ENCODE measurements at places on chromosomes 6 and 20. TPM values are rescaled to one million over a fixed set of nuclear protein-coding genes. Genes with fewer than 3 reads are reported as not detected.

DNA sequence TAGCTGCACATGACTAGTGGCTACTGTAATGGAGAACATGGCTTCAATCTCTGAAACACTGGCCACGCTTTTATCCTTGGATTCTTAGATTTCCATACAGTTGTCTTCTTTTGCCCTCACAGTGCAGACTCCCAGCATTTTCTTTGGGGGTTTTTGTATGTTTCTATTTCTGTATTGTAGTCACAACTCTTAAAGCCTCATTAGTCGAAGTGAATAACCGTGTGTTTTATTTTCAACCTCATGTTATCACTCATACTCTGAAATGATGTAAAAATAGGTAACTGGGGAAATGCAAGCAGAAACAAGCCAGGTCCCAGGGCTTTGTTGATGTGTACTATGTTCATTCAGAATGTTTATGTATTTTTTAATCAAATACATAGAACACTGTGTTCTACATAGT, 162.9 kb downstream of the JARID2 start:
- H3K4me3 ChIP-seq, result no peak overlapping the region
- H3K4me1 ChIP-seq, result peaks cover 12% of the 10 kb centered on the region
- H3K27ac ChIP-seq, result no peak overlapping the region
- no peaks in the 10 kb centered on the region for H3K27me3 ChIP-seq
- peaks cover 35% of the 10 kb centered on the region for H3K36me3 ChIP-seq
- no peak for DNase-seq

- DNase-seq, result peak; percentile 82
- no peak overlapping the region for H3K27ac ChIP-seq
- no peaks in the 10 kb centered on the region for H3K36me3 ChIP-seq
- no peaks in the 10 kb centered on the region for H3K4me1 ChIP-seq
- H3K4me3 ChIP-seq, result no peak overlapping the region
- H3K27me3 ChIP-seq, result no peaks in the 10 kb centered on the region
Measured at GRCh38 chr6:52839124-52840055, 1.2 kb downstream of the GSTA5 start.

GRCh38 chr20:49543071-49543857, 24.7 kb downstream of the PTGIS start:
- H3K36me3 ChIP-seq, result peaks cover 57% of the 10 kb centered on the region
- DNase-seq, result no peak
- H3K27me3 ChIP-seq, result no peaks in the 10 kb centered on the region
- no peaks in the 10 kb centered on the region for H3K4me1 ChIP-seq

DNA sequence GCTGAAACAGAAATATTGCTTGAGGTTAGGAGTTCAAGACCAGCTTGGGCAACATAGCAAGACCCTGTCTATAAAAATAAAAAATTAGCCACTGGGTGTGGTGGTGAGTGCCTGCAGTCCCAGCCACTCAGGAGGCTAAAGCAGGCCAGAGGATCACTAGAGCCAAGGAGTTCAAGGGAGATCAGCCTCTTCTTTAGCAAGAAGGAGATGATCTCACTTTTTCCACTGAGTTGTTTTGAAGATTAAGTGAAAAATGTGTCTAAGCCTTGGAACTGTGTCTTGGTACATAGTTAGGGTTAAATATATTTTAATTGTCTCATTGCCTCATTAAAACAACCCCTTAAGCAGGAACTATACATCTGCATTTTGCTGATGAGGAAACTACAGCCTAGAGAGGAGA, 279.0 kb upstream of the ZFP64 start:
- no peak for DNase-seq
- H3K36me3 ChIP-seq, result no peaks in the 10 kb centered on the region
- no peaks in the 10 kb centered on the region for H3K4me1 ChIP-seq
- no peak overlapping the region for H3K27ac ChIP-seq

GRCh38 chr6:147653631-147654030, 145.1 kb downstream of the SAMD5 start:
- H3K27ac ChIP-seq, result no peak overlapping the region
- DNase-seq, result no peak
- no peak overlapping the region for H3K4me3 ChIP-seq
- H3K4me1 ChIP-seq, result no peaks in the 10 kb centered on the region
- H3K27me3 ChIP-seq, result no peaks in the 10 kb centered on the region

DNA sequence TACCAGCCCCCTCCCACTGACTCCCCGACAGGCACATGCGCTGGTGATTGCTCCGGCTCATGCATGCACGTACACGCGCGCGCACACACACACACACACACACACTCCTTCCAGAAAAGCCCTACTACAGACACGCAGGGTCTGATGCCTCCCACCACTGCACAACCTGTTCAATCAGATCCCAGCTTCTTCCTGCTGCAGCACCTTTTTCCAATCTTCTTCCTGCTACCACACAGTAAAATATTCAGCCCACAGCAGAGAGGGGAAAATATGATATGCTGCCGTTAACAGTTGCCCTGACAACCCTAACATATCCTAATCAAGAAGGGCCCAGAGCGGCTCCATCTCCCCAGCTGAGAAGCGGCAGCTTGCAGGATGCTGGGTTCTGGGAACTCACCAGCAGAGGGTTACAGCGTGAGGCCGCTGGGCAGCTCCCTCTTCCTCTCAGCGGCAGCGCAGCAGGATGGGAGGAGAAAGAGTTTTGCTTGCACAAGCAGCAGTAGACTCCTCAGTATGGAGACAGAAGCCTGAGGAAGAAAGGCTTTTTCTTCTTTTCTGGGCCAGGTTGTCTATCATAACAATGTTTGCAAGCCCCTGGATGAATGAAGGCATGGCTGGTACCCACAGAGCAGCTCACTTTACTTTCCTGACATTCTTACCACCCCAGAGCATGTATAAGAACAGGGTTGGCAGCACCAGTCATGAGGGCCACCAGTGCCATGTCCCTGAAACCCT, 23.9 kb downstream of the MAP7 start:
- H3K4me1 ChIP-seq, result peaks cover 20% of the 10 kb centered on the region
- peaks cover 2% of the 10 kb centered on the region for H3K36me3 ChIP-seq
- no peaks in the 10 kb centered on the region for H3K27me3 ChIP-seq
- DNase-seq, result peak; percentile 84
- no peak overlapping the region for H3K27ac ChIP-seq
- H3K4me3 ChIP-seq, result peak overlapping the region; percentile 7

GRCh38 chr6:166687879-166688205, 60.8 kb upstream of the RPS6KA2 start:
- no peaks in the 10 kb centered on the region for H3K36me3 ChIP-seq
- peak; percentile 74 for DNase-seq
- H3K4me1 ChIP-seq, result no peaks in the 10 kb centered on the region
- no peaks in the 10 kb centered on the region for H3K27me3 ChIP-seq
- no peak overlapping the region for H3K4me3 ChIP-seq
- H3K27ac ChIP-seq, result no peak overlapping the region

GRCh38 chr20:49938173-49939163, 2.3 kb downstream of the RNF114 start:
- no peak overlapping the region for H3K27ac ChIP-seq
- H3K4me1 ChIP-seq, result peaks cover 4% of the 10 kb centered on the region
- peak overlapping the region; percentile 95 for H3K4me3 ChIP-seq
- peaks cover 36% of the 10 kb centered on the region for H3K36me3 ChIP-seq
- DNase-seq, result no peak

DNA sequence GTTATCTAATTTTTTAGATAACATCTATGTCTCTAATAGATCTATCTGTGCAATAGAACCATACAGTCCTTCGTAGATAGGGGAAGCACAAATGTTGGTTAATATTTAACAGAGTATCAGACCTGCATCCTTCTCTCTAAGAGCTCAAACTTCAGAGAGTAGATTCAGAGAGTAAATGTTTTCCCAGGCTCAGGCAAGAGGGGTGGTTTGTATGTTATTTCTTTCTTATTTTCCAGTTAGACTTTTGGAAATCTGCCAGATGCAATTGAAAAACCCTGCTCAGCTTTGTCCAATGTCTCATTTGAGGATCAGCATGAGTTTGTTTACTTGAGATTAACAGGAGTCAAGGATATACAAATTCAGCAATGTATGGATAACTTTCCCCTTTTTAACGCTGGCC, 361.9 kb downstream of the BCKDHB start:
- no peak overlapping the region for H3K4me3 ChIP-seq
- H3K27me3 ChIP-seq, result no peaks in the 10 kb centered on the region
- no peaks in the 10 kb centered on the region for H3K36me3 ChIP-seq
- H3K4me1 ChIP-seq, result no peaks in the 10 kb centered on the region
- DNase-seq, result no peak

- peaks cover 50% of the 10 kb centered on the region for H3K36me3 ChIP-seq
- no peaks in the 10 kb centered on the region for H3K27me3 ChIP-seq
- no peak overlapping the region for H3K27ac ChIP-seq
- H3K4me1 ChIP-seq, result no peaks in the 10 kb centered on the region
- H3K4me3 ChIP-seq, result no peak overlapping the region
- DNase-seq, result no peak
Measured at GRCh38 chr20:5980720-5981538, 30.5 kb downstream of the MCM8 start.

GRCh38 chr6:51218181-51218580, 399.5 kb downstream of the TFAP2B start:
- H3K27me3 ChIP-seq, result no peaks in the 10 kb centered on the region
- H3K4me3 ChIP-seq, result no peak overlapping the region
- H3K27ac ChIP-seq, result no peak overlapping the region
- H3K36me3 ChIP-seq, result no peaks in the 10 kb centered on the region
- no peak for DNase-seq

DNA sequence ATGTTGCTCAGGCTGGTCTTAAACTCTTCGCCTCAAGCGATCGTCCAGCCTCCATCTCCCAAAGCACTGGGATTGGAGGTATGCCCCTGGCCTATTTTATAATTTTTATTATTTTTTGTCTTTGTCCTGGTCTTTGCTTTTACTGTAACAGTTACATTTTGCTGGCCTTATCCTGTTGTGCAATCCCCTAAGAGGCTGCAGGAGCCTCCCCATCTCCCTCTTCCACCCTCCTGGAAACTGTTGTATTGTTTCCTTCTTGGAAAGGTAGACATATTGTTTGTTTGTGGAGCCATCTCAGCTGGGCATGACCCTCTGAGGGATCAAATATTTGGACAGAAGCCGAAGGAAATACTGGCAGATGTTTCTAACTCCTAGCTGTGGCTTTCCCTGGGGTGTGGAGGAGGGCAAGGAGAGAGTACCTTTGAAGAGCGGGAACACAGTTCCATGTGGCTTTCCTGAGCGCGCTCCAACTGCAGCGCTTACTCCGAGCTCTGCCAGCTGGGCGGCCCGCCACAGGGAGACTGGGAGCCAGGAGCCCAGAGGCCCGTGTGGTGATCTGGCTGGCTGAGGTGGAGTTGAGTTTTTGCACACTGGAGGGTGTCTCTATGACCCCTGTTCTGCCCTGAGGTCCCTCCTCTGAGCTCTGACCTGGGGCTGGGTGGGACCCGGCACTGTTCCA, 4.9 kb downstream of the MAPK13 start:
- H3K27ac ChIP-seq, result no peak overlapping the region
- no peak overlapping the region for H3K4me3 ChIP-seq
- no peaks in the 10 kb centered on the region for H3K27me3 ChIP-seq

DNA sequence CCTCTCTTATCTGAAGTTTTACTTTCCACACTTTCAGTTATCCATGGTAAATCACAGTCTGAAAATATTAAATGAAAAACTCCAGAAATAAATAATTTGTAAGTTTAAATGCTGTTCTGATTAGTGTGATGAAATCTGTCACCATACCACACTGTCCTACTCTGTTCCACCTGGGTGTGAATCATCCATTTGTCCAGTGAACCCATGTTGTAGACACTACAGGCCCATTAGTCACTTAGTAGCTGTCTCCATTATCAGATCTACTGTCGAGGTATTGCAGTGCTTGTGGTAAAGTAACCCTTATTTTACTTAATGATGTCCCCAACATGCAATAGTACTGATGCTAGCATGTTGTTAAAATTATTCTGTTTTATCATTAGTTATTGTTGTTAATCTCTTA, 29.2 kb upstream of the MMS22L start:
- H3K4me3 ChIP-seq, result no peak overlapping the region
- H3K27ac ChIP-seq, result no peak overlapping the region
- H3K27me3 ChIP-seq, result no peaks in the 10 kb centered on the region
- no peaks in the 10 kb centered on the region for H3K36me3 ChIP-seq
- H3K4me1 ChIP-seq, result no peaks in the 10 kb centered on the region
- no peak for DNase-seq

DNA sequence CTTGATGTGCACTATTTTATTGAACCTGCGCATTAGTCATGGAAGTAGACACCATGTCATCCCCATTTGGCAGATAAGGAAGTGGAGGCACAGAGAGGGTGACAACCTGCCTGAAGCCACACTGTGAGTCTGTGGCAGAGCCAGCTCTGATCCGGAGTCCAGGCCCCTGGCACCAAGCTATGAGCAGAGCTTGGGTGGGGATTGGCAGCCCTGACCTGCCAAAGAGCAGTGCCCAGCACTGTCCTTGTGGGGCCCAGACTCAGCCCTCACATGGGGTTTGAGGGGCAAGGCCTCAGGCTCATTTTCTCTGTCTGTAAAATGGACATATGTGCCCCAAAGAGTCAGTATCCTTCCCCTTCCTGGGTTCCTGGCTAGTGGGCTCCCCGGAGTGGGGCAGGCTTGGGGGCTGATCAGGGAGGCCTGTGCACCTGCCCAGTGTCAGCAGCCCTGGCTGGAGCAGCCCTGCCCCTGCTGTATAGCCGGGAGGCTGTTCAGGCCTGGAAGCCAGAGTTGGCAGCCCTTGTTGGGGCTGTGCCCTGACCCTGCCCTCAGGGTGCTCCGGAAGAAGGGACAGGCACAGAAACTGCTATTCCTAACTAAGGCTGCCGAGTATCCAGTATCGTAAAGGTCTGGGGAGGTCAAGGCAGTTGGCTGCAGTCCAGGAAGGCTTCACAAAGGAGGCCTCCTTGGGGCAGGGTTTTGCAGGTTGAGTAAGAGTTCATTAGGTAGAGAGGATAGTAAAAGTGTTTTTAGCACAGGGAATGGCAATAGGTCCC, 38.7 kb downstream of the TGM2 start:
- no peak overlapping the region for H3K27ac ChIP-seq
- H3K27me3 ChIP-seq, result no peaks in the 10 kb centered on the region
- H3K4me1 ChIP-seq, result no peaks in the 10 kb centered on the region
- H3K4me3 ChIP-seq, result no peak overlapping the region
- peak; percentile 17 for DNase-seq
- H3K36me3 ChIP-seq, result no peaks in the 10 kb centered on the region

DNA sequence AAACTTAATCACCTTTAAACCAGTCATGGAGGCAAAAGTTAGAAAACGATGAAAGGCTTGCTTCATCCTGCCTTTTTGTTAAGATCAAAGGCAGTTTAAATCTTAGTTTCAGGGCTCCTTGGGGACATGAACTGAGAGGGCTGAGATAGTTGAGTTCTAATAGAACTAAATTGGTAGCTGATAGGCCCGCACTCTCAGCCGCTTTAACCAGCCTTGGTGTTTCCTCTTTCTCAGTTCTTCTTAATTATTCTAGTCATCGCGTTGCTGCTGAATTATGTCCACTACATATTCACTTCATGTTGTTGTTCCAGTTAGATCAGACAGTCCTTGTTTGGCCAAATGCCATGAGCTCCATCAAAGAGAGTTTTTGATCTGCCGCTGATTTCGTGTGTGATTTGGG, 72.5 kb downstream of the ANKS1A start:
- H3K27me3 ChIP-seq, result no peaks in the 10 kb centered on the region
- H3K36me3 ChIP-seq, result no peaks in the 10 kb centered on the region
- no peak for DNase-seq
- no peak overlapping the region for H3K27ac ChIP-seq

- no peak overlapping the region for H3K4me3 ChIP-seq
- H3K4me1 ChIP-seq, result no peaks in the 10 kb centered on the region
- peaks cover 36% of the 10 kb centered on the region for H3K36me3 ChIP-seq
- no peak for DNase-seq
- no peak overlapping the region for H3K27ac ChIP-seq
- H3K27me3 ChIP-seq, result no peaks in the 10 kb centered on the region
Measured at GRCh38 chr20:9388160-9388812, 126.1 kb upstream of the LAMP5 start.

The SYCP2 gene
- total RNA-seq, result 0.70 TPM

The NKX2-2 gene
- 0.11 TPM for total RNA-seq

The LY86 gene
- not detected for total RNA-seq

The LRRC73 gene
- total RNA-seq, result 0.26 TPM

The TMEM63B gene
- 56.8 TPM for total RNA-seq

The TBXT gene
- total RNA-seq, result 0.31 TPM

The PRPH2 gene
- total RNA-seq, result 0.31 TPM
